ENCODE measurements at places on chromosomes 6 and 20.
A peak's percentile ranks its signal among the peaks of the same experiment; 100 is the strongest.

DNA sequence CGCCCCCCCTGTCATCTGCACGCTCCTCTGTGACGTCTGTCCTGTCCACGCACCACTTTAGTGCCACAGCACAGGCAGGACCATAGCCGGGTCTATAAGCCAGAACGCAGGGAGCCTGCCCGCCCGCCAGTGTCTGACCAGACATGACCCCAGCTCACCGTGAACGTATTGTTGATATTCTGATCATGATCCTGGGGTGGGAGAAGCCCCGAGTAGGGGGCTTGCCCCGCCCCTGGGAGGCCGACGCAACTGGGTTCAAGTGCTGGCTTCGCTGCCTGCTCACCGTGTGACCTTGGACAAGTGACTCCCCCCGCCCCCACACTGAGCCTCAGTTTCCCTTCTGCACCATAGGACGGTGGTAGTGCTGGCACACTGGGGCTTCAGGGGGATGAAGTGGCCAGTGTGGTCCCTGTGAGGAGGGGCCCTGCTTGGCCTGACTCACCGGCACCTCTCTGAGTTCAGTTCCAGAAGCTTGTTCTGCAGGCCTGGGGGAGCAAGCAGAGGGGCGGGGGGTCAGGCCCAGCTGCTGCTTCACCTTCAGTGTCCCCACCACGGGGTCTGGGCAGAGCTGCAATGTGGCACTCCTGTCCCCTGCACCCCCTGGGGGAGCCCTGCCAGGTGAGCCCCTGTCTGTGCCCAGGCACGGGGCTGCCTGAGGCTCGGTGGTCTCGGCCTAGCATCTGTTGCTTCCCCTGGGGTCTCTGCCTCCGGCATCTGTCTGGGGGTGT, 9.2 kb downstream of the RBBP8NL start:
- no peak for DNase-seq

GRCh38 chr6:37985355-37985754, 165.8 kb downstream of the ZFAND3 start:
- DNase-seq: peak; percentile 4

GRCh38 chr20:41619360-41620100, 1.4 kb upstream of the CHD6 start:
- DNase-seq: no peak

DNA sequence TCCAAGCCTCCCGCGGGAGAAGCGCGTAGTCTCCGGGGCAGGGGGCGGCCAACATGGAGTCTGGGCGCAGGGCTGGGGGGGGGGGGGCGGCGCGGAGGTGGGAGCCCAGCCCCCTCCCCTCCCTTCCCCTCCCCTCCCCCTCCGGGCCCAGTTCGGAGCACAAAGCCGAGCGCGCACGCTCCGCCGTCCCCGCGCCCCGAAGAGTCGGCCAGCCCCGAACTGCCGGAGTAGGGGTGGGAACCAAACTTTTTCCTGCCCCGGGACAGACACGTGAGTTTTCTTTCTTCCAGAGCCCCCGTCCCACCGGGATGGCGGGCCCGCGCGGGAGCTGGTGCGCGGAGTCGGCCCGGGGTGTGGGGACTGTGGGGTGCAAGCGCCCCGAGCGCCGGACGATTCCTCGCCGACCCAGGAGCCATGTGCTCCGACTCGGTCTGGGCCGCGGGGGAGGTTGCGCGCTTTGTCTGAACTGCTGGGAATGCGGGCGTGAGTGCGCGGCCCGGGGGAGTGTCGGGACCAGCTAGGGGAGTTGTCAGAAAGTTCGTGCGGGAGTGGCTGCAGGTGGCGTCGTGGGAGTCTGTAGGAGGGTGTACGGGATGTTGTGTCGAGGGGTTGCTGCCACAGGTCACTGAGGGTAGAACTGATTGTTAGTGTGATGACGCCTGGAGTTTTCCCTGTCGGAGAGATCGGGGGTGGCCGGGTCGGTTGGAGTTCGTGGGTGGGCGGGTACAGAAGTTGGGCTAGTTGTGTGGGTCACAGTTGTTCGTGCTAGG, 1.2 kb downstream of the TGIF2 start:
- DNase-seq: no peak

GRCh38 chr6:90631046-90631445, 44.2 kb upstream of the MAP3K7 start:
- no peak for DNase-seq

GRCh38 chr6:10641528-10641927, 52.9 kb downstream of the C6orf52 start:
- no peak for DNase-seq

- DNase-seq: no peak
Measured at GRCh38 chr6:100166956-100167355, 172.9 kb upstream of the MCHR2 start.

DNA sequence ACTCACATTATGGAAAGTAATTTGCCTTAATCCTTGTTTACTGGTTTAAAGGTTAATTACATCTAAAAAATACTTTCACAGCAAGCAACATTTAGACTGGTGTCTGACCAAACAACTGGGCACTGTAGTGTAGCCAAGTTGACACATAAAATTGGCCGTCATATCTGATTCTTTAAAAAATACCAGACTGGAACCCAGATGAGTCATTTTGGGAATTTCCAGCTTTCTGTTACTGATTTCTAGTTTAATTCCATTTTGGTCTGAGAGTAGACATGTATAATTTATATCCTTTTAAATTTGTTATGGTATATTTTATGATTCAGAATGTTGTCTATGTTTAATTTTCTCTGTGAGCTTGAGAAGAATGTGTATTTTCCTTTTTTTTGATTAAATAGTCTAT, 44.1 kb downstream of the SCP2D1 start:
- DNase-seq: no peak

GRCh38 chr6:63572747-63573075, 431 bp downstream of the LOC128125822 start:
- no peak for DNase-seq

DNA sequence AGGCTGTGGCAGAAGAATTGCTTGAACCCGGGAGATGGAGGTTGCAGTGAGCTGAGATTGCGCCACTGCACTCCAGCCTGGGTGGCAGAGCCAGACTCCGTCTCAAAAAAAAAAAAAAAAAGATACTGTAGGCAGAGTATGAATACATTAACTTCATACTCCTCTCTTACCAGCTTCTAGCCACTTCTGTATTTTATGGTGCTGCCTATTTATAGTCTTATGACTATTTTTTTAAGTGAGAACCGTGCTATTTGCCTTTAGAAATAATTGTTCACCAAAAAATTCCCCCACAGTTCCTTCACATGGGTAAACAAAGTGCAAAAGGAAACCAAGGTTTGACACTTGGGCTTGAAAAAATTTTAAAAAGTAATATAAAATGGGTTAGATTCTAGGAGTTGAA, 1.5 kb upstream of the SNRNP48 start:
- DNase-seq: no peak

GRCh38 chr6:134175532-134176263, 123.3 kb upstream of the SLC2A12 start:
- peak; percentile 38 for DNase-seq
